Hippocampal formation (tissue), 2 donors: ENCODE measurements at places on chromosomes 13 and 19.
A peak's percentile ranks its signal among the peaks of the same experiment; 100 is the strongest.

GRCh38 chr13:40370661-40371060, 295.8 kb downstream of the FOXO1 start:
- no peak for DNase-seq

DNA sequence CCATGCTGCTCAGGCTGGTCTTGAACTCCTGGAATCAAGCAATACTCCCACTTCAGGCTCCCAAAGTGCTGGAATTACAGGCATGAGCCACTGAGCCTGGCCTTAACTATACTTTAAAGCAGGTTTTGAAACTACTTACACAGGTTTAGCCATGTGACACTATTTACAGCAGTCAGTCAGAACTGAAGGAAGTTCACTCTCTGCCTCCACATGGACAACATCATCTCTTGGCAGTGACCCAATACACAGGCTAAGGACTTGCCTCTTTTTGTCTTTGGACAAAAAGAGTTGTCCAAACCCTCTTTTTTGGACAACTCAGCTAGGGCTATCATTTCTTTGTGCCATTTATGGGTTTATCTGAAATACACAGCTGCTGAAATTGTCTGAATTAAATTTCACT, 89.0 kb upstream of the CLDN10 start:
- no peak for DNase-seq

DNA sequence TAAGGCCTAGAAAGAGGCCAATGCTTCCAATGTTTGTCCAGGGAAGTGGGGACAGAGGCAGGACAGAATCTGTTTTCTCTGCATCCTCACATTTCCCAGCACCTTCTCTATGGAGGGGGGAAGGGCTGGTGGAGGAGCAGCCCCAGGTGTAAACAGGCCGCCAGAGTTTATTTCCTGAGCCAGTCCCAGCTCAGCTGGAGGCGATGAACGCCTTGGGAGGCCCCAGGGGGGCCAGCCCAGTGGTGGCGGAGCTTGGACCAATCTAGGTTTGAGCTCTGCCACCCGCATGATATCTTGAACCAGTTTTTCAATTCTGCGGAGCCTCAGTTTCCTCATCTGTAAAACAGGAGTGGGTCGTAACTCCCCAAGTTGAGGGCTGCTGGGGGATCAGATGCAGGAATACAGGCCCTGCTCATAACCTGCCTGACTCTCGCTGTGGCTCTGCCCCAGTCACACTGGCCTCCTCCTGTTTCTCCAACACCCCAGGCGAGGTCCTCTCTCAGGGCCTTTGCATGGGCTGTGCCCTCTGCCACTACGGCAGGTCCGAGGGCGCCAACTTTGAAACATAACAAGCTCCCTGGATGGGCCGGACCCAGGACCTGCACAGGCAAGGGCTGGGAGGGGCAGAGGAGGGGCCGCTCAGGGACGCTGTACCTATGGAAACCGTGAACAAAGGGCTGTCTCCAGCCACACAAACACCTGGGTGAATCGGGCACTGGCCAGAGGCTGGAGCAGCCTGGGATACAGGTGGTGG, 1.1 kb downstream of the TNFAIP8L1 start:
- no peak for DNase-seq

DNA sequence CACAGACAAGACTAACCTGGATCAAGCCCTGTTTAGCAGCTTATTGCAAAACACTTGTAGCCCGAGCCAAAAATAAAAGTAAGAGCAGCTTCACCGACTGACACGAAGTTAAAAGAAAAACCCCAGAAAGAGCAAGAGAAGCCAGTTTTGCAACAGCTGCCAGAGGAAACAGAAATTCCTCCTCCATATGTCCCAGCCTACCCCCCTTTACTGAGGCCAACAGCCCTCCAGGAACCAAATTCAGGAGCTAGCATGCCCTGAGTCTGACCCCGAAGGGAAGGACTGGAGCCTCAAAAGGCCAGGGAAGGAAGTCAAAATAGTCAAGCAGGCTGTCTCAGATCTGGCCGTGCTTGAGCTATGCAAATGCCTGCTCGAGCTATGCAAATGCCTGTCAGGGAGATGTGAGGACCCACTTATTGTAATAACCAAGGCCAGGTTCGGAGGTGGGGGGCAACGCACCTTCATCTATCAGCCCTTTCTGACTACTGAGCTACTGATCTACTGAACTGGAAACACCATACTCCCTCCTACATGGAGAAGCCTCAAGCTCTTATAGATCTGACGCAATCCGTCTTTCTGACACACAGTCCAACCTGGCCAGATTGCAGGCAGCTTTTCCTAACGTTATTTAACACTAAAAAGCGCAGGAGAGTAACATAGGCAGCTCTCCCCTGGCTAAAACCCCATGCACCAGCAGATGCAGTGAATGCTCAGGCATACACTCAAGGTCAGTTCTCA, 6.7 kb downstream of the SIGLEC11 start:
- no peak for DNase-seq

- no peak for DNase-seq
Observed at GRCh38 chr19:14418856-14419105, 360 bp downstream of the DDX39A start.

DNA sequence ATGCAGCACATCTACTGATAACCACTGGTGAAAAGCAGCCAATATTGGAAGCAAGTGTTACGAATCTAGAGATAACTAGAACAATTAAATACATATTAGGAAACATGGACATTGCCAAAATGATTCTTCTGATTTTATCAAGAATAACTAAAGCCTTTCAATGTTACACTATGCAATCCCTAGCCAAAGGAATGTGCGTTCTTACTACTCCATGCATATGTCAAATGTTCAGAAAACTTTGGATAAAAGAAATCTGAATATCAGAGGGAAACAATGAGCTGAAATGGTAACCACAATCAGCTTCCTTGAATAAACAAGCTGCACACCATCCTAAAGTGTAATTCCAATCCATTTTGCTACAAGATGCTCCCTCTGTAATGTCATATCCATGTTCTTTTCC, 951 bp upstream of the POSTN start:
- DNase-seq, result no peak

- DNase-seq, result no peak
Observed at GRCh38 chr13:26973946-26974345, 197.7 kb downstream of the USP12 start.

GRCh38 chr13:111317042-111317550, 3.3 kb upstream of the TEX29 start:
- DNase-seq, result no peak

DNA sequence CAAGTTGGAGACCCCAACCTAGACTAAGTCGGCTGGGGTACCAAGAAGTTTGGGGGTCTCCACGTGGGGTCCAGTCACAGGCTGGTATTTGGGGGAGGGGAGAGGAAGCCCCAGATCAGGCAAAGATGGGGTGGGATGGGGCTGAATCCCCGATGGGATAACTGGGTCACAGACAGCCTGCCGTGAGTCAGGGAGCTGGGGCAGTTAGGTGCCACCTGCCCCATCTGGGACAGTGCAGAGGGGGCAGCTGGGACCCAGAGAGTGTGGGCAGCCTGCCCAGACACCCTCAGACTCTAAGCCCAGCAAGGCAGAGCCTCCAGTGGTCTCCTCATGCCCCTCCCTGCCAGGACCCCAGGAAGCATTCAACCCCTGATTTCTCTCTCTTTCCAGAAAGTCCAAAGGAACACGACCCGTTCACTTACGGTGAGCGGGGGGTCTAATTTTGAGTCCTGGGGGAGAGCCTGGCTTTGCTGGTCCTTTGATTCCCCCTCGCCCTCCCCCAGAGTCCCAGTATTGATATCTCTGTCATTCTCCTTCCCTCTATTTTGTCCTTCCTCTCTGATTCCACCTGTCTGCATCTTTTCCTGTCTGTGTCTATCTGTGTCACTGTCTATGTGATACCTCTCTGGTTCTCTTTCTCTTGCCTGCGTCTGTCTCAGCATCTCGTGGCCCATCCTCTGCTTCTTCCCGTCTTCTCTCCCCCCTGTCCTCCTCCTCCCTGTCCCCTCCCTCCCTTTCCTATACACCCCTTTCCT, 1.8 kb downstream of the FXYD1 start:
- DNase-seq, result no peak

- no peak for DNase-seq
Observed at GRCh38 chr19:52094526-52095130, 937 bp downstream of the ZNF841 start.

GRCh38 chr13:50248516-50249143, 233.4 kb downstream of the KCNRG start:
- DNase-seq, result no peak

GRCh38 chr19:14078411-14078810, 5.8 kb downstream of the MISP3 start:
- no peak for DNase-seq

GRCh38 chr13:44362394-44363040, 11.1 kb upstream of the SERP2 start:
- DNase-seq, result no peak

DNA sequence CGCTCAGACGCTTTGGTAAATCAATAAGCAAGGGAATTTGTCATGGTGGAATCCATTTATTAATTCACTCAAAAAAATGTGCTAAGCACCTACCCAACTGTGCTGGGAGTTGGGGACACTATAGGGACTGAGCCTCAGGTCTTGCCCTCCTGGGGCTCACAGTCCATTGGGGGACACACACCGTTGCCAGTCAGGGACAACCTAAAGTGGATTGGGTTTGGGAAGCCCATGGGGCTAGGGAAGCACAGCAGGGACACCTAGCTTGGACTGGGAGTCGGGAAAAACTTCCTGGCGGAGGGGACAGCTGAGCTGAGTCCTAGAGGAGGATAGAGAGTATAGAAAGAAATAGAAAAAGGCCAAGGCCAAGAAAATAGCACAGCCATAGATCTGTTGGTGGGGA, 8.5 kb downstream of the FOSB start:
- no peak for DNase-seq

GRCh38 chr13:88704600-88705275, 1033.6 kb downstream of the SLITRK5 start:
- DNase-seq, result no peak

GRCh38 chr13:109408591-109409382, 377.6 kb downstream of the IRS2 start:
- no peak for DNase-seq

DNA sequence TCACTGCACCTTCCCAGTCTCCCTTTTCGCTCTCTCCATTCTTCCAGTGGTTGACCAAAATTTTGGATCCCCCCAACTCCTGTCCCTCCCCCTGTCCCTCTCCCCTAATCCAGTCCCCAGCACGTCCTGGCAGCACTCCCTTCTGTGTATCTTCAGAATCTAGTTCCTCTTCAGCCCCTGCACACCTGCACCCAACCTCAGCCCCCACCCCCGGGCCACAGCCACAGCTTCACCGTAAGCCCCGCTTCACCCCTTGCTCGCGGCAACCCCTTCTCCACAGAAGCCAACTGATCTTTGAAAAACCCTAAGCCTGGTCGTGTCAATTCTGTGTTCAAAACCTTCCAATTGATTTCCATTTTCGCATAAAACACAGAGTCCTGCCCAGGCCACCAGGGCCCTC, 35.5 kb upstream of the SLC15A1 start:
- DNase-seq, result no peak

- DNase-seq, result no peak
Observed at GRCh38 chr13:37407156-37407555, 191.4 kb downstream of the POSTN start.

DNA sequence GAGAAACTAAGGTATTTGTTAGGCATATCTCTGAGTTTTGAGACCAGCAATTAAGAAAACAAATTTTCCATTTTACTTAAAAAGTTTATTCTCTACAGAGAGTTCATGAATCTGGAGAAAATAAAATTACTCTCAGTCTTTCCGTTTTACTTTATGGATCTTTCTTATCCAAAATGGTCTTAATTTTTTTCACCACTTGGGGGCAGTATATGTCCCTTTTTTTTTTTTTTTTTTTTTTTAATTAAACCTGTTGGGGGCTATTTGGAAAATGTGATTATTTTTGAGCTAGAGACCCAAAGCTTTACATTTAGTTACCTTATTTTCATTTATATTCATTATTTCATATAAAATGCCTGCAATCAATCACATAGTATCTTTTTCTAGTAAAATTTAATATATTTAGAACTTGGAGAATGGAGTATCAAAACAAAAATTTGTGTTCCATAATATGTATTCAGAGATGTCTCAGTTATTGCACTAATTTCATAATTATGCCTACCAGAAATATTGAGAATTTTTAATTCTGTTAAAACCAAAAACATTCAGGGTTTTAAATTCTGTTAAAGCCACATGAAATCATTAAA, 27.1 kb downstream of the PIBF1 start:
- DNase-seq, result no peak

GRCh38 chr13:94419925-94420305, 59.6 kb downstream of the DCT start:
- no peak for DNase-seq

DNA sequence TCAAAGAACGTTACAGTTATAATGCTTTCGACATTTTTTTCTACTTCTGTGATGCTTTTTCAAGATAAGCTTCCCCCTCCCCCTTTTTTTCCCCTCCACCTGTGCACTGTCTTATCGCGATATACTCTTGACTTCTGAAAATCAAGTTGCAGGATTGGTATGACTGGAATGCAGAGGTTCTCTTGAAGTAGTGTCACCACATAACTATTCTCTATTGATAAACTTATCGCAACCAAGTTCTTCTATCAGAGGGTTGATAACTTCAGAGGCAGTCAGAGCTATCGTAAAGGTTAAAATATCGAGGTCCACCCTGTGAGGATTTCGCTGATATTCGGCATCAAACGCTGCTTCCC, 820 bp downstream of the EID2 start:
- DNase-seq, result no peak

- no peak for DNase-seq
Observed at GRCh38 chr13:85565652-85566051, 233.6 kb downstream of the SLITRK6 start.

DNA sequence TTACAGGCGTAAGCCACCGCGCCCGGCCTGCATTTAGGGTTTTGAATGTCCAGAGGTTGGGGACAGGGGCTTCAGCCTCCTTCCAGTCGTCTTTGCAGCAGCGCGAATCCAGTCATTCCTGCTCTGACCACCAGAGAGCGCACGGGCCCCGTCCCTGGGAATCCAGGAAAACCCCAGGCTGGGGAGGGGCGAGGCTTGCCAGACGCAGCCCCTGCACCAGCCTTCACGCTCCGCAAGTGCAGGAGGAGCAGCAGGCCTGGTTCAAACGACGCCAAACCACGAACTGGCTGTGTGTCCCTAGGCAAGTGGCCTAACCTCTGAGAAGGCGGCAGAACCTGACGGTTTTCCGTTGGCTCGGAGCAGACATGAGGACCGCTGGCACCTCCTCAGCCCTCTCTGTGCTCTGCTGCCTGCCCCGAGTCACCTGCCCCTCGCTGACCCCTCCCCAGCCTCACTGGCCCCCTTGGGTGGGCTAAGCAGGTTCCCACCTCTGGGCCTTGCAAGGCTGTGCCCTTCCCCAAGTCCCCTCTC, 2.0 kb upstream of the RNF126 start:
- peak; percentile 67 for DNase-seq

GRCh38 chr19:52946322-52947310, 16.1 kb downstream of the ZNF816 start:
- DNase-seq, result no peak

DNA sequence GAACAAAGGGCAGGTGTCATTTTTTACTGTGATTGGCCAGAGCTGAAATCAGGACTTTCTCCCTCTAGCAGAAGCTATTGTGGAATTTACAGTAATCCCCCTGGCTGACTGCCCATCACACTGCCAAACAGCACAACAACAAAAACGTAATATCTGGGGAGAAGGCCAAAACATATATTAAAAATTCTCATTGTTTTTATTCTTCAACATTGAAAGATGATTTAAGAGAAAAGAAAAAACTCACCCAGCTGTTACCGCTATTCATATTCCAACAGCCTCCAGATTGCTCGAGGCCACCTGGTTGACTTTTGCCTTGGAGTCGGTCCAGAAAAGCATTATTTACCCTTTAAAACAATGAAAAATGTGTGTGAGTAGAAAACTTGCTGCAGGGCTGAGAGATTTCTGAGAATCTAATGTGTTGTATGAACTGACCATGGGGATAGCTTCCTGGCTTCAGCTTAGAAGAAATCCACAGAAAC, 97.2 kb downstream of the EPSTI1 start:
- no peak for DNase-seq
